Activated T-cell treated with anti-CD3 and anti-CD28 coated beads for 24 hours (primary cell): ENCODE measurements at places on chromosomes 11 and 22.

DNA sequence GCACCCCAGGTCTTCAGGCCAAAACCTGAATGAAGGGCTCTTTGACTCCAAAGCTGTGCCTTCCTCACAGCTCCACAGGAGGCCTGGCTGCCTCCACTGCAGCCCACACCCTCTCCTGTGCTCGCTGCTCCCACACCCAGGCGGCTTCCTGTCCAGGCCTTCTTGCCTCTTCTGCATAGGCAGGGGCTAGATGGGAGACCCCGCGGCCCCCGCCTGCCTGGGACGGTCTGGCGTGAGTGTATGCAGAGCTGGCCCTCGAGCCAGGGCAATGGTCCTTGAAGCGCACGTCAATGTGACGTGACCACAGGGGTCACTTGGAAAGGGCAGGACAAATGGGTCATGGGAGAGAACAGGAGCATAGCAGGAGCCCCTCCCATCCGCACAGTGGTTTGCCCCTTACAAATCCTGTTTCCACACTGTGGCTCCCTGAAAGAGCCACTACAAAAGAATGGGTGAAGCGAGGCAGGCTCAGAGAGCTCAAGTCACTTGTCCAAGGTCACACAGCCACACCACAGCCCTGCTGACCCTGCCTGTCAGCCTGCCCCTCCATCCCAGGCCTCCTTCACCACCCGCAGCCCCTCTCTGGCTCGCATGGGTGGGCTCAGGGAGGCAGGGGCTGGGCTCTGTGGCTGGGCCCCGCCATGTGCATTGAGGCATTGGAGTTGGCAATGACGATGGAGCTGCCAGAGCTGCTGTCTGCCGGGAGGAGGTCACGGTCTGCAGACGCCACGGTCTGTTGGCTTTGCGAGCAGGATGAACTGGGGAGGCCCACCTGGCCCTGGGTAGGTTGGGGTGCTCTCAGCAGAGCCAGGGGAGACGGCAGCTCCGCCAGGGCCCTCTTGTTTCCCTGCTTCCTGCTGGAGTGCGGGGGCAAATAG is 71.2 kb upstream of the WNT11 start:
- DNase-seq, result no peak

DNA sequence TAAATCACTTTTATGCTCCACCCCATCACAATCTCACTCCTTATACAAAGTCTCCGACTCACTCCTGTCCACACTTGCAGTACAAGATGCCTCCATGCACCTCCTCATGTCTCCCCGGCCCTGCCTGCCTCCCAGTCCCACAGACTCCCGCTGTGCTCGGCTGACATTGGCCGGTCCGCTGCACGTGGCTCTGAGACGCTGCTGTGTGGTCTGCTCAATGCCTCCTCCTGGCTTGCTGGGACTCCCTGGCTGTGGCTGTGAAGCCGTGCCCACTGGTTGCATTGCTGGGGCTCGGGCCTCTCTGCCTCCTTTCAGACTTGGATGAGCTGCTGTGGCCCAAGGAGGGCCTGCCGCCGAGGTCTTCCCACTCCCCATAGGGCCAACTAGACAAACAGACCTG is 224.0 kb upstream of the B3GAT1 start:
- DNase-seq, result no peak

DNA sequence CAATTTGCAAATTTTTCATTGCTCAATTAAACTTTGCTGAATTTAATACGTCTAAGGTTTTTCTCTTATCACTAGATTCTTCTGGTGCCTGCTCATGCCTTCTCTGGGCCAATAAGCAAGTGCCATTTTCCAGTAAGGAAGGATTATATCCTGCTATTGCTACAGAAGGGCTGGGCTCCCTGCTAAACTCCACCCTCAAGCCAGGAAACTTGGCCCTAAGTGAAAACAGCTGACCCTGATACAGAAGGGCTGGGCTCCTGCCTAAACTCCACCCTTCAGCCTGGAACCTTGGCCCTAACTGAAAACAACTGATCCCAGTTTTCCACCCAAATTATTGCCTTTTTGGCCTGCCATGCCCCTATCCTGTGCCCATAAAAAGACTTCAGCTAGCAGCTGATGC is 385.3 kb downstream of the DYNC2H1 start:
- DNase-seq, result no peak

DNA sequence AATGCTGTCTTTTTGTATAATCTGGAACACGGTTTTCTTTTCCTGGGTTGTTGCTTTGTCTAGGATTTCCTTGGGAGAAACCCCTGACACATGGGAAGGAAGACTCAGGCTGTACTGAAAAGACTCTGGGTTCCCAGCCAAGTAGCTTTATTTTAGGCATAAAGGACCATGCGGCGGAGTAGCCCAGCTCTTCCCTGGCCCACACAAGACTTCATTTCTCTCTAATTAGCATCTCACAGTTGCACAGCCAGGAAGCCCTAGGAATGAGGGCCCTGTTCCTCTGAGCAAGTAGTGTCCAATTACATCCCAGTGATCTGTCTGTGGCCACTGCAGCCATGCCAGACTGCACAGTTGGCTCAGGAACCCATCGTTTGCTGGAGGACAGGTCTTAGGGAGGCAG is 319.5 kb downstream of the TENM4 start:
- DNase-seq, result no peak

DNA sequence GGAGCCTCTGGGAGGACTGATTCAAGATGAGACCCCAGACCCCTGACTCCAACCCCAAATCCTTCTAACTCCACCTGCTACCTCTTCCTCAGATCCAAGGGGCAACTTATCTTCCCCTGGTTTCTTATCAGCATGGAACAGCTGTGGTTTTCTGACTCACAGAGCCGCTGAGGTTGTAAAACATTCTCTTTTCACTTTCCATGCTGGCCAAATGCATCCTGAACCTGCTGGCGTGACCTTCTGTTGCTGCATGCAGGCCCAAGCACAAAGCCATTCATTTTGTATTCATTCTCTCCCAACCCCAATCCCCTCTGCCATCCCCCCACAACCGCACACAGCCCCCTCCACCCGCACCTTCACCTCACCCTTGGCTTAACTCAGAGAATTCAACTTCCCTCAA is 70.3 kb downstream of the SEZ6L start:
- no peak for DNase-seq

- no peak for DNase-seq
These were observed 32.6 kb upstream of the CRYBB3 start for GRCh38 chr22:25167082-25167481.

GRCh38 chr22:25869771-25870170 is 127.8 kb downstream of the MYO18B start:
- DNase-seq, result no peak

DNA sequence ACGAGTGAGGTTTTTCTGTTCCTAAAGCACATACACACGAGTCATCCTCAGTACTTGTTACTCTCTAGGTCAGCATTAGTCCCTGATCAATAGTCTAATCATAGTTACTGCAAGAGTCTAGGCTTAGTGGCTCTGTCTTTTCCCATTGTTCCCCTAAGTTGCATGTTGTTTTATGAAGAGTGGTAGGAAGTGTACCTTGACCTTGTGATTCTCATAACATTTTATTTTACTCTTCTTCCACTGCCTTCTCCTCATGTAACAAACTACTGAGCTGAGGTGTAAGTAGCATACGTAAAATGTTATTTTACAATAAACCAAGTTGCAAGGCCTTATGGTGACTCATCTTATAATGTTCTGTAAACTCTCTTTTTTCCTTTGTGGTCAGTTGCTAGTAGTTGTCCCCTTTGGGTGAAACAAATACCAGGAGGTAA is 15.0 kb downstream of the METTL15 start:
- DNase-seq, result no peak

DNA sequence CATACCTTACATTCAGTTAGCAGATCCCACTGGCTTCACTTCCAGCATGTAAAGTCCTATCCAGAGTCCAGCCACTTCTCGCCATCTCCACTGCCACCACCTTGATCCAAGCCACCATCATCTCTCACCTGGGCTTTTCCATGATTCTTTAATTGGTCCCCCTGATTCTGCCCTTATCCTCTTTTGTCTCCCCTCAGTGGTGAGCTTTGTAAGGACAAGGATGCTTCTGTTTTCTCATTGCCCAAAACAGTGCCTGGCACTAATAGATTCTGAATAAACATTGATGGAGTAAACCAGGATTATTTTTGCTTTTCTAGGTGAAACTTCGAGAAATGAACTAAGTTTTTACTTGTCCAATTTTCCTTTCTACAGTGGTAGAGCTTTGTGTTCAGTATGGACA is 4.4 kb downstream of the POLA2 start:
- DNase-seq, result no peak

- no peak for DNase-seq
These were observed 37.8 kb downstream of the PPP6R3 start for GRCh38 chr11:68498321-68498720.

DNA sequence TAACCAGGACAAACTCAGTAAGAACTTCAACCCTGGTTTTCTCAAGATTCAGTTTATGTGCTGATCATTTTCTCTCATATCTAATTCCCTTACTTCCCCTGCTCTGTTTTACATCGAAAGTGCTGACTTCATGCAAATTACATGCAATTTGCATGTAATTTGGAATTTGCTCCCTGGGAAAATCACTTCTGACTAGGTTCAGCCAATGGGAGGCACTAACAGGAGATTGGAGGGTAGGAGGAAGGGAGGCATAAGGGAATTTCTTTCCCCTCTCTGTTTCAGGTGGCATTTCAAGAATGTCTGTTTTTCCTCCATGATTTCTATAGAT is 363.3 kb upstream of the CCDC90B start:
- no peak for DNase-seq

DNA sequence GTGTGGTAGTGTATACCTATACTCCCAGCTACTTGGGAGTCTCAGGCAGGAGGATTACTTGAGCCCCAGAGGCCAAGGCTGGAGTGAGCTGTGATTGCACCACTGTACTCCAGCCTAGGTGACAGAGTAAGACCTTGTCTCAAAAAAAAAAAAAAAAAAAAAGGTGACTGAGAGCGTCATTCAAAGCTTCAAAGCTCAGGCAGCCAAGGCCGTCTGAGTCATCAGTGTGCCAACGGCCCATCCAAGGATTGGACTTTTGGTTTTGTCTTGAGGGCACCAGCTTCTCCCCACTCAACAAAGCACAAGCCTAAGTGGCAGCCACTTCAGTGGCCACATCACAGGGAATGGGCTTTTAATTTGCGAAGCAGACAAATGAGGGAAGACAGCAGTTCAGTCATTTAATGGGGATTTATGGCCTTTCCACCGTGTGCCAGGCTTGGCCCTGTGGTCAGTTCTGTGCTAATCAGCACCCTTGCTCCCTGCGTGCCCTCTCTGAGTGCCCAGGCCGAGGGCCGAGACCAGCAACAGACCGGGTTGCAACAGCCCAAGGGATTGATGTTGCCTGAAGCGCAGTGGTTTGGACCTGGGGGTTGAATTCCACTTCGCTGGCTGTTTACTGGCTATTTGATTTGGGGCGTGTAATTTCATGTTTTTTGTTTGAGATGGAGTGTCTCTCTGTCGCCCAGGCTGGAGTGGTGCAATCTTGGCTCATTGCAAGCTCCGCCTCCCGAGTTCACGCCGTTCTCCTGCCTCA is 30.2 kb upstream of the CRYBB3 start:
- DNase-seq, result no peak

GRCh38 chr11:134592391-134592990 is 180.4 kb upstream of the B3GAT1 start:
- peak; percentile 33 for DNase-seq

DNA sequence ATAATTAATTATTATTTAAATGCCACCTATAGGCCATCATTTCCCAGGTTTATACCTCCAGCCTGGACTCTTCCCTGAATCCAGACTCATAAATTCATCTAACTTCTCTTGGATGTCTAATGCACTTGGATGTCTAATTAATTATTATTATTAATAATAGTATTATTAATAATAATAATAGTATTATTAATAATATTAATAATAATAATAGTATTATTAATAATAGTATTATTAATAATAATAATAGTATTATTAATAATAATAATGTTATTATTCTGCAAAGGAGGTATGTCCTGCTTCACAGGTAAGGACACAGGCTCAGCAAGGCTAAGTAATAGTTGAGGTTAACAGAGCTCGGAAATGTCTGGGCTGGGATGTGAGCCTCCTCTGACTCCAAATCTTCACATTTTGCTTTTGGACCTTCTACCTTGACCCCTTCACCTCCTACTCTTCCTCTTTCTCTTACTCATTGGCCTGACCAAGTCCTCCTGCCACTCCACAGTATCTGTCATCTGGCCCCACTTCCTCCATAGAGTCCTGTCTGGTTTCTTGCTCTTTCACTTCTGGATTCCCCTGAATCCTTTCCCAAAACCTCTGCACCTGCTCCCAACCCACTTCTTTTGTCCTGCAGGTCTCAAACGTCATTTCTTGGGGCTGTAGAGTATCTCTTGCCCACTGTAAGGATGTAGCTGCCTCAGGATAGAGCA is 8.0 kb downstream of the RIBC2 start:
- DNase-seq, result no peak

GRCh38 chr11:92136797-92137196 is 87.8 kb upstream of the FAT3 start:
- no peak for DNase-seq

GRCh38 chr11:86050196-86050709 is 18.6 kb downstream of the PICALM start:
- DNase-seq, result no peak

DNA sequence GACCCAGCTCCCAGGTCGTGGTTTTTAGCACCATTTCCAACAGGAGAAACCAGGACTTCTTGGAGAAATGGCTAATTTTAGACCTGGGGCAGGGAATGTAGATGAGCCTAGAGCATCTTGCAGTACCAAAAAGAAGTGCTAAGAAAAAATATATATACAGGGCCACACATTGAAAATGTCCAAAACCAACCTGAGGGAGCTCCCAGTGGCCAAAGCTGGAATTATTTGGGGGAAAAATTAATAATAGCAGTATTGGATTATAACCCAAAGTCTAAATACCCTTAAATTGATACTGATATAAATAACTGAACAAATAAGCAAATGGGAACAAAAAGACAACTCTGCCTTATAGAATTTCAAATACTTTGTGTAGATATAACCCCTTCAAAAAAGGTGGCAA is 108.0 kb downstream of the PARVA start:
- DNase-seq, result no peak

DNA sequence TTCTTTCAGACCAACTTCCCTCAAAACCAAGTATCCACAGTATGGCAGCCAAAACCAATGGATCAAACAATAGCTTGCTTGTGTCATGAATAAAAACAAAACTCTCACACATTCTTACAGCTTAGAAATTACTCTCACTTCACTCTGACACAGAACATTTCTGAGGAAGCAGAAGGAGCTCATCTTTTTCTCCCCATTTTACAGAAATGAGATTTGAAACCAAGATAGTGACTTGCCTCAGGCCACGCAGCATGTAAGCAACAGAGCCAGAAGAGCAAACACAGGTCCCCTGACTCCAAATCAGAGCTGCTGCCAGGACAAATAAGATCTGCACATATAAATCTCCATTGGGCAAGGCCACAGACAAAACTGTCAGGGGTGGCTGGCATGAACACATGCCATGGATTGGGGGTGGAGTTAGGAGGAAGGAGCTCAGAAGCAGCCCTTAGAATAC is 64.8 kb downstream of the RAB30 start:
- no peak for DNase-seq
